ENCODE measurements at places on chromosomes 2 and 18.
A peak's percentile ranks its signal among the peaks of the same experiment; 100 is the strongest.

DNA sequence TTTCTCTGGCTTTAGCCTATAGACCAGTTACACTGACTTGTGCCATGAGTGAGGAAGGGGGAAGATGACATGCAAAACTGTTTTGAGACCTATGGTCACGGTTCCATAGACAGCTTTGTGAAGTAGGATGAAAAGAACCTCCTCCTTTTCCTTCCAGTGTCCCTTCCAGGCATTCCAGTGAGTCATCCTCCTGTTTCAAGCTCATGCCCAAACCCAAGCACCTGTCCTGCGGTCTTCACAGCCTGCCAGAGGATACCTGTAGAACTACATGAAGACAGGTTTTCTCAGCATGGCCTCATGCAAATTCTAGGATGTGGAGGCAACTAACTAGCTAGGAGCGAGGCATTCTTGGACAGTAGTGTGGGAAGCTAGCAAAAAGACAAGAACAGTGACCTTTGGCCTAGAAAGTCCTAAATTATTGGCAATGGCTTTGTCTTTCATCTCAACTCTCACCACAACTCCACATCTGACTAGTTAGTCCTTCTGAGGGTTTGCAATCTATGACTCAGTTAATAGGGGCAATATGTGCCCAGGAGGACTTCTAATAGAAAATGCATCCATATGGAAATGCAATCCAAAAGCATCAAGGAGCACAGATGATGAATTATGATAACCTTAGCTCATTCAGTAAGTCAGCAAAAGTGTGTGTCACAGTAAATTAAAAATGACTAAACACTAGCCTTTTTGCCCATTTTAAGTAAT lies 154.7 kb downstream of the RBM43 start:
- no peaks in the 10 kb centered on the region for H3K36me3 ChIP-seq
- no peak overlapping the region for H3K27ac ChIP-seq
- no peaks in the 10 kb centered on the region for H3K27me3 ChIP-seq

DNA sequence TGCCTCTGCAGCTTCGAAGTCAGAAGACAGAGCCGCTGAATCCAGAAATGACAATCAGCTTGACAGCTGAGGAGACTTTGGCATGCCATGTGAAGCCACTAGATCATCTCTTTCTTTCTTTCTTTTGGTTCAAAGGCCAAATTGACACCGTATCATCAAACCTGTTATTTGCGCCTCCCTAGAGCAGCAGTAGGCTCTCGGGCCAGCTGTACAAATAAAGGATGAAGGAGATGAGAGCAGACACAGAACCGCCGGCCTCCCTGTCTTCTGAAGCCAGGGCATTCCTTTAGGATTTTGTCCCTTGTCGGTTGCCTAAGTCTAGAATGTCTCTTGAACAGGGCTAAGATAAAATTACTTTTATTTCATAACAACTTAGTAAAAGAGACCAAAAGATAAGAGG lies 36.8 kb downstream of the COL4A4 start:
- DNase-seq = no peak
- H3K4me3 ChIP-seq = no peak overlapping the region
- H3K4me1 ChIP-seq = no peaks in the 10 kb centered on the region
- H3K27me3 ChIP-seq = no peaks in the 10 kb centered on the region

DNA sequence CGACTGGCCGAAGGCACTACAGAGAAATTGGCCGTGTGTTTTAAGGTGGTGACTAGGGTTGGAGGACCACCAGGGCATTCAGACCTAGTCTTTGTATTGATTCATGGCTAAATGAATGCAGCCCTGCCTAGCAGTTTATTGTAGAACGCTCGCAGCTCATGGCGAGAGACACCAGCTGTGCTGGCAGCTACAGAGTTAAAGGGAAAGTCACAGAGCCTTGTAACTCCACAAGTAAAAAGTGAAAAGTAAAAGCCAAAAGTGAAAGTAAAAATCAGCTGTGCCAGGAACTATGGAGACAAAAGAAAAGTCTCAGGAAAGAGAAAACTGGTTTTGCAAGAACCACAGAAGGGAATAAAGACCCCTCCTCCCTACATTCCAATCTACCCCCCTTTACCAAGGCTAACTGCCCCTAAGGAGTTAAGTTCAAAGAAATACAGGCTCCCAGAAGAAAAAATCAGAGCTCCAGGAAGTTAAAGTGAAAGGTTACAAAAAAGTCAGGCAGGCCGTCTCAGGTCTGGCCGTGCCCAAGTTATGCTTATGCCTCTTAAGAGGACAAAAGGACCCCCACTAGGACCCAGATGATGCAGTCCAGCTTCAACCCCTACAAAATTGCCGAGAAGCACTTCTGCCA lies 46.4 kb upstream of the SELENOI start:
- peak; percentile 67 for DNase-seq
- H3K4me3 ChIP-seq = peak overlapping the region; percentile 48
- no peaks in the 10 kb centered on the region for H3K36me3 ChIP-seq
- H3K27ac ChIP-seq = peak overlapping the region; percentile 57
- no peaks in the 10 kb centered on the region for H3K4me1 ChIP-seq

DNA sequence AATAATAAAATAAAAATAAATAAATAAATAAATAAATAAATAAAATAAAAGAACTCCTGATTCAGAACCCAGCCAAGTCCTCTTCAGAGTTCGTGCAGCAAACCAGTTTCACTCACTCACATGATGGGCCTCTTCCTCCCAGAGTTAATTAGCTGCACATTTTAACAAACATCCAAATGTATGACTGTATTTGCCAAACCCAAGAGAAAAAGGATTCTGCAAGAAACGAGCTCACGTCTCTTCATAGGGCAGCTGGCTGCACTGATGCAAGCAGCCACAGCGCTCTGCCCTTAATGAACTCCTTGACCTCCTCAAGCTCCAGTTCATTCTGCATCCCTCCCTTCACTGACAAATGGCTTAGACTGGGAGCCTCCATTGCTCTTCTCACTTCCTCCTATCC lies 55.1 kb downstream of the MREG start:
- H3K27ac ChIP-seq = no peak overlapping the region
- DNase-seq = no peak
- no peaks in the 10 kb centered on the region for H3K36me3 ChIP-seq
- no peak overlapping the region for H3K4me3 ChIP-seq

DNA sequence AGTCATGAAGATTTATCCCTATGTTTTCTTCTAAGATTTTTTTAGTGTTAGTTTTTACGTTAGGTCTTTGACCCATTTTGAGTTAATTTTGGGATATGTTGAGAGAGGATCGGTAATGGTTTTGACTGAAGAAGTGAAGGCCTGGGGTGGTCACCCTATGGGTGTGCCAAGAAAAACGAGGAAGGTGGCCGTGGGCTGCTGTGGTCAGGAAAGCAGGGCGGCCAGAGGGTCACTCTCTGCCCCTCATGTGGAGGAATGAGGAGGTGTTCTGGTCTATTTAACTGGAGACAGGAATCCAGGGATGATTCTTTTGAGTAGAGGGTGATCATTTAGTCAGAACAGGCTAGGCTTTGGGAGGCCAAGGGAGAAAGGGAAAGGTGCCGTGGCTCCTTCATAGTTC lies 50.7 kb downstream of the MYO7B start:
- H3K27me3 ChIP-seq = no peaks in the 10 kb centered on the region
- H3K36me3 ChIP-seq = no peaks in the 10 kb centered on the region
- DNase-seq = no peak

DNA sequence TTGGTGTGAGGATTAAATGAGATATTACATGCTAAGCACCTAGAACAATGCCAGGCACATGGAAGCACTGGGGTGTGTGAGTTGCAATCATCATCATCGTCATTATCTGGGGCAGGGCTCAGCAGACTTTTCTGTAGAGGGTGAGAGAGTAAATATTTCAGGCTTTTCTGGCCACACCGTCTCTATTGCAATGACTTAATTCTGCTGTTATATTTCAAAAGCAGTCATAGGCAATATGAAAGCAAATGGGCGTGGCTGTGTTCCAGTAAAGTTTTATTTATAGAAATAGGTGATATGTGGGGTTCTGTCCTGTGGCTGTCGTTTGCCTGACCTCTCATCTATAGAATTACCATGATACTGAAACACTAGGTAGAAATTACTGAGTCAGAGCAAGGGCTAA lies 60.6 kb downstream of the IL1R2 start:
- no peaks in the 10 kb centered on the region for H3K4me1 ChIP-seq
- no peaks in the 10 kb centered on the region for H3K36me3 ChIP-seq
- H3K27me3 ChIP-seq = no peaks in the 10 kb centered on the region

GRCh38 chr18:24000613-24001490 lies 13.7 kb upstream of the TTC39C start:
- no peaks in the 10 kb centered on the region for H3K4me1 ChIP-seq
- H3K27ac ChIP-seq = no peak overlapping the region
- no peaks in the 10 kb centered on the region for H3K27me3 ChIP-seq
- no peak for DNase-seq
- no peaks in the 10 kb centered on the region for H3K36me3 ChIP-seq

GRCh38 chr2:201906777-201907562 lies 100.6 kb downstream of the CDK15 start:
- H3K4me3 ChIP-seq = no peak overlapping the region
- no peak for DNase-seq
- no peak overlapping the region for H3K27ac ChIP-seq

DNA sequence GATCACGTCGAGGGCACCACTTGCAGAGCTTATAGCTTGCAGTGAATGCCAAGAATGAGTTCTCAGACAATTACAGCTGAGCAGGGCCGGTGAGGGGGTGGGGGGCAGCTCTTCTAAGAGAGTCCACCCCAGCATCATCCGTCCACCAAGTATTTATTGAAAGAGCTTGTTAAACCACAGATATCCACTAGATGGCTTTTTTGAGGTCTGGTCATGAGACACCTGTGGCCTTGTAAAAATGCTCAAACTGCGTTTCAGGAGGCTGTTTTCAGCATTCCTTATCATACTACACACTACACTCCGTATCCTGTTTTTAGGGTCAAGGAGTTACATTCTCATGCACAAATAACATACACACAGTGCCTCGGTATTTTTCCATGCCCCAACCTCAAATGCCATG lies 51.5 kb downstream of the DNAJC10 start:
- no peak for DNase-seq
- H3K4me1 ChIP-seq = no peaks in the 10 kb centered on the region
- no peaks in the 10 kb centered on the region for H3K27me3 ChIP-seq
- H3K27ac ChIP-seq = no peak overlapping the region
- H3K4me3 ChIP-seq = no peak overlapping the region

DNA sequence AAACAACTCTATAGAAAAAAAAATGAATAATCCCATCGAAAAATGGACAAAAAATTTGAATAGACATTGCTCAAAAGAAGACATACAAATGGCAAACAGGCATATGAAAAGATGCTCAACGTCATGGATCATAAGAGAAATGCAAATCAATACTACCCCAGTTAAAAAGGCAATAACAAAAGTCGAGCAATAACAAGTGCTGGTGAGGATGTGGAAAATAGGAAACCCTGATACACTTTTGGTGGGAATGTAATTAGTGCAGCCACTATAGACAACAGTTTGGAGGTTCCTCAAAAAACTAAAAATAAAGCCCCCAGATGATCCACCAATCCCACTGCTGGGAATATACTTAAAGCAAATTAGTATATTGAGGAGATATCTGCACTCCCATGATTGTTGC lies 701.5 kb downstream of the NUP35 start:
- no peak overlapping the region for H3K4me3 ChIP-seq
- H3K4me1 ChIP-seq = no peaks in the 10 kb centered on the region
- H3K27me3 ChIP-seq = no peaks in the 10 kb centered on the region
- DNase-seq = no peak

GRCh38 chr2:205763708-205764211 lies 81.5 kb downstream of the NRP2 start:
- H3K27ac ChIP-seq = no peak overlapping the region
- no peaks in the 10 kb centered on the region for H3K27me3 ChIP-seq
- H3K36me3 ChIP-seq = no peaks in the 10 kb centered on the region
- peak; percentile 64 for DNase-seq
- H3K4me3 ChIP-seq = peak overlapping the region; percentile 27
- peaks cover 5% of the 10 kb centered on the region for H3K4me1 ChIP-seq

DNA sequence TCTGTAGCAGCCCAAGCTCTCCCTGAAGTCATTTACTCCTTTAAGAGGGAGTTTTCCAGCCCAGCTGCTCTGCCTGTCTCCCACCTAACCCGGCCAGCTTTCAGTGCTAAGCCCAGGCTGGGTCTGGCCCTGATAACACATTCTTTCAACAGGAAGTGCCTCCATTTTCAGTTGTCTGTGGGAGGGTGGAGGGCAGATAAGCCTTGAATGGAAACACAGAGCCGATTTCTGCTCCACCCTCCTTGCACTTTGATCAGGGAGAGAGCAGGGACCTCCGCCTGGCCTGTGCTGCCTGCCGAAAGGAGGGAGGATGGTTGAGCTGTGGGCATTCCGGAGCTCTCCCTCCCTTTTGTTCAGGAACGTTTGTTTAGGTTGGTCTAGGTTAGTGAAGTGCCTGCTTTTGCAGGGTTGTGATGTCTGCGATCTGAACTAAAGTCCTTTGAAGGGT lies 24.8 kb downstream of the GATA6 start:
- H3K36me3 ChIP-seq = no peaks in the 10 kb centered on the region
- peaks cover 2% of the 10 kb centered on the region for H3K4me1 ChIP-seq
- no peak overlapping the region for H3K4me3 ChIP-seq
- DNase-seq = no peak
- H3K27me3 ChIP-seq = no peaks in the 10 kb centered on the region
- H3K27ac ChIP-seq = no peak overlapping the region

DNA sequence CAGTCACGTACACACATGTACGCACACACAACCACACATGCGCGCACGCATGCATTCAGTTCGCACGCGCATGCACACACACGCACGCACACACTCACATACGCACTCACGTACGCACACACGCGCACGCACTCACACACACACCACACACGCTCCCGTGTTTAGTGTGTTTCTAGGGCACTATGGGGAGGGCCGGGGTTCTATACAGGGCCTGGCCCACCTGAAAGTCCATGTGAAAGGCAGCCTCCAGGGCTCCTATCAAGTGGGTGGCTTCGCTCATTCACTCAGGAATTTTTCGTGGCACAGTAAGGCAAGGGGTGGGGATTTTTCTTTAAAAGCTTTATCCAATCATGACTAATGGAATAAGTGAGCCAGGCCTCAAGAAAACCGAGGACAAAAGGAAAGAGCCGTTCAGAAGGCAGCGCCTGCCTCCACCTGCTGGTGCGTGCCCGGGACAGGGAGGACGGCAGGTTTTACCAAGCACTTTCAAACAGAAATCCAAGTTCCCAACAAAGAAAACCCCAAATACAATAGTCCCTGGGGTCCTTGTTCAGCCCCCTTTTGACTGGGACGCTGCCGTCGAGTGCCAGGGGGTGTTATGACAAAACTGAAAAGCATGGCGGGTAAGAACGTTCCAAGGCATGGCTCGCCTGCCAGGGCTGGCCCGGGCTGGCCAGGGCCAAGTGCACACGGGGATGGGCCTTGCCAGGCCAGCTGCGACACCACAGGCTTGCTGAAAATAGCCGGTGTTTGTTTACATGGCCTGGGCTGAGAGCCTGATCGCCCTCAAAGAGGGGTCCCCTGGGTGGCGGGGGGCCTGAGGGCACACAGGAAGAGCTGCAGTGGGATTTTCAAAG lies 110.0 kb downstream of the HDAC4 start:
- no peak overlapping the region for H3K27ac ChIP-seq
- H3K27me3 ChIP-seq = no peaks in the 10 kb centered on the region
- no peak overlapping the region for H3K4me3 ChIP-seq

- no peaks in the 10 kb centered on the region for H3K27me3 ChIP-seq
- peaks cover 5% of the 10 kb centered on the region for H3K4me1 ChIP-seq
- H3K36me3 ChIP-seq = no peaks in the 10 kb centered on the region
- H3K27ac ChIP-seq = no peak overlapping the region
Measured at GRCh38 chr2:222708274-222708710, 36.8 kb downstream of the MOGAT1 start.
